ENCODE measurements at places on chromosomes 11 and 22.

DNA sequence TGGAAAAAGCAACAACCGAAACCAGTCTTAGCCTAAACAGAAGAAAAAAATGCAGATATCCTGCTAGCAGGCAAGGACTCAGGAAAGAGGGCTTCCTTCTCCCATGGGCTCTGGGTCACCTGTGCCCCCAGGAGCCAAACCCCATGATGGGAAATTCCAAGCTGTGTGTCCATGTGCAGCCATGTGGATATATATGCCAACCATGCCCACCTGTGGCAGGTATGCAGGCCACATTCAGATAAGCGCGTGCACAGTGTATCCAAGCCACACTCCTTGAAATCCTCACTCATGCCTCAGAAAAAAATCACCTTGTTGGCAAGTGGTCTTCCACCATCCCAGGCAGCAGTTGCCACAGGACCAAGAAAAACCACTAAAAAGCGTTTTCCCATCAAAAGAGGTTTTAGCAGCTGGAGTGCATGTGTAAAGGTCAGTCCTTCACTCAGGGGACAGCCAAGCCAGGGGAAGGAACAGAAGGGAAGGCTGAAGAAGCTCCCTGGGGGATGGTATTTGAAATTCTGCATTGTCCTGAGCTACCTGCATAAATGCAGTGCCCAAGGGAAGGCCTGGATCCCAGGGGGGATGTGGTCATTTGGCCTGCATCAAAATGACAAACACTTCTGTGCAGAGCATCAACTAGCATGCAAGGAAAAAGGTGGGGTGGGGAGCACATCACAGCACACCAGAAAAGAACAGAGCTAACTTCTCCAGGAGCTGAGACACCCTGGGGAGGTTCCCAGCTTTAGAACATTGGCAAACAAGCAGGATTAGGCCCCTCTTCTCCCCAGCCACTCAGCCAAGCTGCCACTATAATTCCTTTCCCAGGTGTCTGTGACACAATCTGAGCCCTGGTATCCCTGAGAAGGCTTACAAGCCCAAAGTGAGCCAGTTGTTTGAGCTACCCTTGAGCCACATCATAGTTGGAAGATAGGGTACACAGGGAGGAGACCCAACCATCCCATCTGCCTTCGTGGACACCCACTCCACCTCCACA is 76.2 kb downstream of the GALNT18 start:
- DNase-seq: no peak

DNA sequence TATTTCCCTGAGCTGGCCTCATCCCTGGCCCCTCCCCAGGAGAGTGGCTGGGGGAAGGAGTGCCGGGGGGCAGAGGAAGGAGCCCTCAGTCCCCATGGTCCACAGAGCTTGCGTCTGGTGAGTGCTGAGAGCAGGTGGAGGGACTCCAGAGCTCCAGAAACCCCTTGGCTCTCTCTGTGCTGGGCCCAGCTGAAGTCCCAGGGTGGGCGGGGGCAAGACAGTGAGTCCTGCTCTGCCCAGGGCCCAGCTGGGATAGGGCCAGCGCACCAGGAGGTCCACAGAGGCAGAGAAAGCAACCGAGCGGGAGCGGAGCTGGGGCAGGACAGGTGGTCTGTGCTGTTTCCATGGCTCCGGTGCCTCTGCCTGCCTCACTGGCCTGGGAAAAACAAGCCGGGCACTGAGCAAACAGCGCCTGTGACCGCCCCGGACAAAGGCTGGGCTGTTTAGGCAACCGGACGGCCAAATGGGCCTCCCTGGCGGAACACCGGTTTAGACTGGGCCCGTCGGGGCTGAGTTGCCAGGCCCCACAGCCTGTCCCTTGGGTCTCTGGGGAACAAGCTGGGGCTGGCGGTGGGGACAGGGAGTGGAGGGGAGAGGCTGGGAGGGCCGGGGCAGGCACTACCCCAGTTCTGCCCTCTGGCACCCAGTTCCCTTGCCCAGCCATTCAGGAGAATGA is 34.1 kb upstream of the WNT7B start:
- no peak for DNase-seq

DNA sequence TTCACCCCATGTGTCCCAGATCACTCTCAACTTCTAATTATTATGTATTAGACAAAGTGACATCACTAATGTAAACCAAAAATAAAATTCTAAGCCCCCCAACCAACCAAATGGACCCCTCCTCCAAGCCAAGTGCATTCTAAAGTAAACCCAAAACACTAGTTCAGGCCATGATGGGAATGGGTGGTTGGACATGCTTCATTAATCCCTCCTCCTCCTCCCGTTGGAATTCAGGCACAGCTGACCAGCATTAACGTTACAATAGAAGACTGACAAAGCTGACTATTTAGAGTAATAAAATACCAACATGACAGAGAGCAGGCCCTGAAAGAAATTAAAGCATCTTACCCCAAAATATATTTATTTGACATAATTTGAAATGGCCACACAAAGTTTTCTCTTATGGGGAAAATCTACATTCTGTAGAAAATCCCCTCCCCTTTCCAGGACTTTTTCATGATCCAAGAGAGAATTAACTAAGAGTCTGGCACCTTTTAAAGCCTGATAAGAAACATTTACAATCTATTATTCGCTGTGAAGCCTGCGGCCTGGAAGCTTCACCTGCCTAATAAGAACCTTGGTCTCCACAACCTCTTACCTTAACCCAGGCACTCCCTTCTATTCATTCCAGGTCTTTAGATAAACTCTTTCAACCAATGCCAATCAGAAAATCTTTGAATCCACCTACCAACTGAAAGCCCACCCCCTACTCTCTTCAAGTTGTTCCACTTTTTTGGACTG is 948.5 kb upstream of the CCDC90B start:
- DNase-seq: no peak

DNA sequence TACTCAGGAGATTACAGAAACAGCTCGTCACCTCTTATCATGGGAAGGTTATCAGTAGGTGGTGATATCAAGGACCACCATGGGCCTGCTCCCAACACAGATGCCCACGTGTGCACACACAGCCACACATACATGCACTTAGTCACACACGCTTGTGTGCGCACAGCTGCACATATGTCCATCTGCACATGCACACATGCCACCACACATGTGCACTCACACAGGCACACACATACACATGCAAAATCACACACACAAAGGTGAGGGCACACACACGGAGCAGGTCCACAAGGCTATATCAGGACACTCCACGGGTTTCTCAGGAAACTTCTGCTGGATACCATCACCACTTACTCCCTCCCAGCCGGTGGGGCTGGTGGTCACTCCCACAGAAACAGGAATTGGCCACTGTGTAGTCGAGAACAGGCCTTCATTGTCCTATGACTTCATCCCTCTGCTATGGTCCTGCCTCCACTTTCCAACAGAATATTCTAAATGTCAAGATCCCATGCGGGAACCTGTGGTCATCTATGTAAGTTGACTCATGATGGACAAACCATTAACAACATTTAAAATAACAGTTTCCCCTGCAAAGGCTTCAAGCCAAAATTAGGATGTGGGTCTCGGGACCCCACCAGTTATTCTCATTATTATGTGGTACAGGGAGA is 2.2 kb downstream of the C11orf24 start:
- no peak for DNase-seq

- DNase-seq: no peak
Measured at GRCh38 chr22:11066458-11067285, 4461.3 kb upstream of the OR11H1 start.

DNA sequence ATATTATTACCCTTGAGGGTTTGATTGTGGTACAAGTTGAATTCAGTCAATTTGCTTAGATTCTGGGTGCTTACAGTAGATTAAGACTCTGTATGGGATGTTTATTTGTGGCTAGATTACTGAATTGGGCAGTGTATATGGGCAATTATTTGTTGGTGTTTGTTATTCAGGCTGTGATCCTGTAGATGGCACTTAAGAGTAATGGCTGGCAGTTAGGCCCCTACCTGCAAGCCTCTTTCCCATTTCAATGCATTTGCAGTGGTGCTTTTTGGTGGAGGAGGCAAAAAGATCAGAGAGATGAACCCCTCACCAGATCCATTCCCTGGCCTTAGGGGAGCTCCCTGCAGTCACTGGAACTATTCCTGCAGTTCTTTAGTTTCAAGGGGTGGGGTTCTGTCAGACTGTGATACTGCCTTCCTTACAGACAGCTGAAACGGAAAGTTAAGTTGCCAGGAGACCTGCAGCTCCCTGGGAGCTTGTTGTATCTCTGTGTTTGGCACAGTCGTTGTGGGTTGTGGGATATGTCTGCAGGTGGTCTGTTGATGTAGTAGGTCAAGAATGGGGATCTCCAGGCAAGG is 199.5 kb downstream of the AASDHPPT start:
- no peak for DNase-seq

GRCh38 chr11:83706566-83706965 is 420.4 kb upstream of the CCDC90B start:
- DNase-seq: no peak

DNA sequence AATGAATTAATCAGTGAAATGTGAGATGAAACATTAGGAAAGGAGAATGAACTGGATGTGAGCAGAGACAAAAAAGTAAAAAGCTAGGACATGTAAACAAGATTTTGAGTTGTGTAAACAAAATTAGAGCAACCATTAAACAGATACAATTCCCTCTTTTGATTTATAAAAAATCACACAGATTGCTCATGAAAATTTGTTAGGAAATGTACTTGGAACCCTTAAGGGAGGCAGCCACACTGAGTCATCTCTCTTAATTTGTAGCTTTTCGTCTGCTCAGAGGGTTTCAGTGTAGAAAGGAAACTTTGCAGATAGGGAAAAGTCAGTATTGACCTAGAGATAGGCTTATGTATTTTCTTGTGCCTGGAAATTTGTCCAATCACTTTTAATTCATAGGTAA is 49.6 kb upstream of the ME3 start:
- no peak for DNase-seq

DNA sequence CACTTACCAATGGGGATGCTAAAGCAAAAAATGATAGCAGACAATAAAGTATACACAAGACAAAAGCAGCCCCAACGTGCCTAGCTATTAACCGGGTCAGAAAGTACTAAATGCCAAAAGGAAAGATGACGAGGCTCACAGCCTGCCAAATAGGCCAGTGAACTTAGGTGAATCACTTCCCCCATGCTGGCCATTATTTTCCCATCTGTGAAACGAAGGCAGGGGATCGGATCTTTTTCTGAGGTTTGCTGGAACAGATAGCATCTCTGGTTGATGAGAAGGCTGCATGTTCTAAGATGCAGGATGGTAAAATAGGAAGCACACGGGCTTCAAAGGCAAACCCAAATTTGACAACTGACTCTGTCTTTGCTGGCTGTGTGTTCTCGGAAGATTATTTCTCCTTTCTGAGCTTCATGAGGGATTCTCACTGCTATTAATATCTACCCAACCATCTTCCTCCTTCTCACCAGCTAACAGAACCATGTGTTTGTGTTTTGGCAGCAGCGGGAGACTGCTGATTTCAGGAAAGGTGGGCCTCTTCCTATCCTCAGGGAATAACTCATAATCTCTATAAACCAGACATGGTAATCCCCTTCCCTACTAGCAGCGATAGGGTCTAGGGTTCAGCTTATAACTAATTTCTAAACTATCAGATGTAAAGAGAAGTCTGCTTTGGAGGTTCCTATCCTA is 390.7 kb downstream of the LARGE1 start:
- no peak for DNase-seq

DNA sequence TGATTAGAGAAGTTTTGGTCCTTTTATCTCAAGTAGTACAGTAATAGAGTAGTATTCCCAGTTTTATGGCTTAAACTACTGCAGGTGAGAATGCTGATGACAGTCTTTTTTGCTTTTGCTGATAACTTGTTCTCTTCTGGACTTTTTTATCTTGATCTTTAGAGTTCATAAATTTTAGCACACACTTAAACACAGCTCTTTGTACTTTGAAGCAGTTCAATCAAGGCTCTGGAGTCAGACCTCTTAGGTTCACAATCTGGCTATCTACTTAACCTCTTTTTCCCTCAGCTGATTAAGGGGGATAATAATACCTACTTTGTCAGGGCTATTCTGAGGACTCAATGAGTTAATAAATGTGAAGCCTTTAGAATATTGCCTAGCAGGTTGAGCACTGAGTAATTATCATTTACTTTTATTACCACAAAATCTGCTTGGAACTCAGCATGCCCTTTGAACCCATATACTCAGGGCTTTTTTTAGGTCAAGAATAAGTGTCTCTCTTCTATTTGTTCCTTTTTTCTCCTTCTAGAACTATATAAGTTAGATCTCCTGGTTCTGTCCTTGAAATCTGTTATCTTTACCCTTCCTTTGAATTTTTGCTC is 51.9 kb downstream of the CSTF3 start:
- DNase-seq: no peak

DNA sequence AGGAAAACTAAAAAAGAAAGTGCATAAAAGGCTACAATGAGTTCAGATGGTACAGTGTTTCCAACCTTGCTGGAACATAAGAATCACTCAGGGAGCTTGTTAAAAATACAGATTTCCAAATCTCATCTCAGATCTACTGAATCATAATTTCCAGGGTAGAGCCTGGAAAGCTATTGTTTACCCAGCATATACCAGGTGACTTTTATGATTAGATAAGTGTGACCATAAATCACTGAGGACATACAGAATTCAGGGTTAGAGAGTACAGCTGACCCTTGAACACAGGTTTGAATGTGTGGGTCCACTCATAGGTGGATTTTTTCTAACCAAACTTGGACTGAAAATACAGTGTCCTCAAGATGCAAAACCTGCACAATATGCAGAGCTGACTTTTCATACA is 11.9 kb downstream of the SAAL1 start:
- no peak for DNase-seq

- DNase-seq: no peak
Measured at GRCh38 chr11:44601471-44602370, 36.3 kb downstream of the CD82 start.

DNA sequence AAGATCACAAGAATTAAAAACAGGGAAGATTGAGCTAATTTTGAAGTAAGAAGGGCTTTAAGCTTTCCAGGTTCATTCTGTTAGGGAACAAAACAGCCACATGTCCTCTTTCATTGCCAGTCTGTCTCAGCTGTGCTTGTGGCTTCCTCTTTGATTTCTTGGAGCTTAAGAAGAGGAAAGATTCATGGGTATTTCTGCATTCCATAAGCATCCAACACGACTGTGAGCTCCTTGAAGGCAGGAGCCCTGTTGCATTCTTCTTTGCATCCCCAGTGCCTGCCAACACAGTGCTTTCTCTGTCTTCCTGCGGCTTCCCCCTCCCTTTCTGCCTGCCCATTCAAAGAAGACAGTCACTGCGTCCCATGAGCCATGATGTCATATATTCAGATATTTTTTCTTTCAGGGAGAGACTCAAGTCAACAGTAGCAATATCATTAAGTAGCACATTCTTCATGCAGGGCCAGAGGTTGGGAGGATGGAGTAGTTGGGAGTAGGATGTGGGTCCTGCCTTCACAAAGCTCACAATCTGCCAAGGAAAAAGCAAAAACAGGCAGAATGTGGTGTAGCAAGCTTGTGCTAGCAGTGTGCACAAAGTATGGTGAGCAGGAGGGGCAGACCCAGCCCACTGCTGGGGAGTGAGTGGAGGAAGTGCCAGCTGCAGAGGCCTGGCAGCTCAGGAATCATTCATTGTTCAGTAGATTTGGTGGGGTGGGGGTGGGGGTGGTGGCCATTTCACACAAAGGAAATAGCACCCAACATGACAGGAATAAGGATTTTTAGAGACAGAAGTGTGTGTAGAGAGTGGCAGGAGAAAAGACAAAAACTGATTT is 162.1 kb upstream of the RASSF10 start:
- DNase-seq: no peak

- no peak for DNase-seq
Measured at GRCh38 chr11:1932105-1932480, 12.6 kb downstream of the TNNT3 start.

GRCh38 chr22:40813912-40814315 is 5.2 kb downstream of the SLC25A17 start:
- DNase-seq: no peak

- DNase-seq: no peak
Measured at GRCh38 chr11:119859684-119860083, 130.7 kb upstream of the NECTIN1 start.

GRCh38 chr11:44765026-44765595 is 38.3 kb downstream of the TSPAN18 start:
- no peak for DNase-seq
